ENCODE measurements at places on chromosomes 4 and X. TPM values are rescaled to one million over a fixed set of nuclear protein-coding genes. Genes with fewer than 3 reads are reported as not detected.
A peak's percentile ranks its signal among the peaks of the same experiment; 100 is the strongest.

DNA sequence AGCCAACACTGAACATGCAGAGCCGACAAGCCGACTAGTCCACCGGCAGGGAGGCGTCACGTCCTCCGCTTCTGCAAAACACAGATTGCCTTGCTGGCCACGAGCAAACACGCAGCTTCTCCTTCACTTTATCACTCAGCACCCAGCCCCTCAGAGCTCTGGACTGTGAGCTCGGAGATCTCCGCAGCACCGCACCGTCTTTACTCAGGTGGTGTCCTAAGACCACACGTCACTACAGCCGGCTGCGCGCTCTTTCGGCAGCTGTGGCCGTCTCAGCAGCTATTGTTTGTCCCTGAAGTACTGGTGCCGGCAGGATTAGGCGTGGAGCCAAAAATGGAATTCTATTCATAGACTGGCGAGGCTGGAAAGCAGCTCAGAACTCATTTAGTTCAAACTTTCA, 72.0 kb downstream of the FAT1 start:
- no peak for DNase-seq

- DNase-seq = no peak
Observed at GRCh38 chr4:130143656-130144055, 1047.7 kb downstream of the C4orf33 start.

- no peak for DNase-seq
Observed at GRCh38 chr4:109184491-109184961, 117.9 kb downstream of the COL25A1 start.

DNA sequence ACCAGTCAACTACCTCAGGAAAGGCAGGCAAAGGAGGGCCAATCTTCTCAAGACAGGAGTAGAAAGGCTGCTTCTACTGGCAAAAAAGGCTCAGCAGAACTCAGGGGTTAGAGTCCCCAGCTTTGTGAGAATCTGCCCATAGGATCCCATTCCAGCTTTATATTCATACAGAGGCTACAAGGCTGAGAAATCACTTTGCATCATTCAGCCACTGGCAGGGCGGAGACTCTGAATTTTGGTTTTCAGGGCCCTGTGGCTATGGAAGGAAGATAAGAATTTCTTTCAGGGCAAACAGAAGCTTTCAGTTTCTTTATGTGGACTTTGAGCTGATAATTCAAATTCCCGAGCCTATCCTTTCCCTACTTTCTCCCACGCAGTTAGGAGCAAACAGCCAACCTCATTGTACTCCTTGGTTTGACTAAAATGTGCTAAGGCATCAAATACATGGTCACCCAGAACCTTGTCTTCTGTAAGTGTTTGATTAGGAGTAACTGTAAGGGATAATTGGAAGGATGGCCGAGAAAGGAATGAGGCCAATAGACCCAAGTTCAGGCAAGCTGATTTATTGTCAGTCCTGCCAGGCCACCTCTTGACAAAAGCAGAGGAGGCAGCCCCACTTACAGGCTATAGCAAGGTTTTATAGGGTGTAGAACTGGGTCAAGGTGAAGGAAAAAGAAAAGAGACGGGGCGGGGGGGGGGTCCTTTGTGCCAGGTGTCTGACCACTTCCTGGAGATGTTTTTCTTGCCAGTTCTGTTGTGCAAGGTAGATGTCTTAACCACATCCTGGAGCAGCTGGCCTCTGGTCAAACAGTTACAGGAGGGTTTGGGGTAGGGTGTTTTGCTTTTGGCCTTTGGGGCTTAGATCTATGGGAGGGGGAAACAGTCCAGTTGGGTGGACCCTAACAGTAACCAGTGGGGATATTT, 165.3 kb upstream of the PPP1R2C start:
- no peak for DNase-seq

- DNase-seq = peak; percentile 50
Observed at GRCh38 chrX:119605464-119606279, 552 bp downstream of the NKRF start.

DNA sequence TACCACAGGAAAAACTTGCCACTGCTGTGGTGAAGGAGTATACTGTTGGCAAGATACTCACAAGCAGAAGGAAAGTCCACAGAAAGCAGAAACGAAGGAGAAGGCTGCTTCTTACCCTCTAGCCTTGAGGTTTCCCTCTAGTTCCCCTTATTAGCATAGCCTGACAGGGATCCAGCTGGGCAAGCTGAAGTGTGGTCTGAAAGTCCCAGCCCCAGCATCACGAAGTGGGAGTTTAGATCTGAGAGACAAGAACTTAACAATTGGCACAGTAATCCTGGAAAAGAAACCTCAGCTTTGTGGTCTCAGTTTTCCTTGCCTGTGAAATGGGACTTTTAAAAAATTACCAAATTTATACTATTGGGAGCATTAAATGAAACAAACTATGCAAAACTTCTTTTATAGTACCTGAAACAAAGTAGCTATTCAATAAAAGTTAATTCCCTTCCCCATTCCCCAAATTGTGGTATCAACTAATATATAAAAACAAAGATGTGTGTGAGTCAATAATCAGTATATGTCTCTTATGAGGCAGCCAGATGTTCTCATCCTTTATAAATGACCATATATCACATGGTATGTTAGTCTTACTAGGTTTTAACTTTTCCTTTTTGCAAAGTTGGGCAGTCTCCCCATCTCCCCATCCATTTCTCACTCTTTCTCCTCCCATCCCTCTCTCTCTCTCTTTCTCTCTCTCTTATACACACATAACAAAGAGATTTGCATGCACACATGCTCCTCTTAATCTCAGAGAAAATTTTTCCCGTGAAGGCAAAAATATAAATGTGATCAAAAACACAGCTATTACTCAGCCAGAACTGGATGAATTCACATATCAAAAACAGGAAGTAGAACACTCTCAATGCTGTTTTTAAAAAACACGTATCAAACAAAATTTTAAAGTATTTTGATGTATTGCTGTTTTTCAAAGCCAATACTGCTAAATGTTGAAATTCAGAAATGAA, 57.8 kb downstream of the SCFD2 start:
- DNase-seq = no peak

- DNase-seq = no peak
Observed at GRCh38 chr4:26953770-26954423, 93.3 kb downstream of the STIM2 start.

DNA sequence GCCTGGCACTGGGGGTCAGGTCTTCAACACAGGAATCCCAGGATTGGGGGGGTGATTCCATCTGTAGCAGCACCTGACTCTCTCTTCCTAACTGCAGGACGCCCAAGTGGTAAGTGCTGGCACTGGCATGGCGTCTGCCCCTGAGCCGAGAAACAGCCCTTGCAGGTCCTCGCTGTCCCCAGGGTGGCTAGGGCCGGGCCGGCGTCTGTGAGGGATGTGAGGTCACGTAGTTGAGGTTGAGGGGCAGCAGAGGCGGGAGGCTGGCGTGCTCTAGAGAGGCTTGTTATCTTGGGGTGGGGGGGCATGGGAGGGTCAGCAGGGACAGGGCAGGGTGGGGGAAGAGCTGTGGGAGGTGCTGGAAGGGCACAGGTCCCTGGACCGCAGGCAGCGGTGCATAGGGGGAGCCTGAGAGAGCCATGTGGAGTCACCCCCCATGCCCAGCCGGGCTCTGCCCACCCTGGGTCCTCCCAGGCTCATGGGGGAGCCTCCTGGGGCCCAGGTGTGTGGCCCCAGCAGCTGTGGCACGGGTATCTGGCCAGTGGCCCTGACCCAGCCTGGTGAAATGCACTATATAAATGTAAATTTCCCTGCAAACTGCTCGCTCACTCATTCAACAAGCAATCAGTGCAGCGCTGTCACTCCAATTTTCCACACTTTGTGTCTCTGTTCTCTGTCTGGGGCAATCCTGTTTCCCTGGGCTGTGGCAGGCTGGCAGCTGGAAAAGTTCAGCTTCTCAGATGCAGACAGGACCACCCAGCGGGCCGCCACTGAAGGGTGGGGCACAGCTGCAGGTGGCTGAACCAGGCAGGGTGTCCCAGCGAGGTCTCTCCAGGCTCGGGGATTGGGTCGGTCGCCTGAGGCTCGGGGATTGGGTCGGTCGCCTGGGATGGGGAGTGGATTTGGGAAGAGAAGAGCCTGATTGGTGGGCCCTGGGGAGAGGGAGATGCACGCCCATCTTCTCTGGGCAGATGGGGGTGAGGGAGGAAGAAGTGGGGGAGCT, 102.2 kb upstream of the NKX1-1 start:
- no peak for DNase-seq

DNA sequence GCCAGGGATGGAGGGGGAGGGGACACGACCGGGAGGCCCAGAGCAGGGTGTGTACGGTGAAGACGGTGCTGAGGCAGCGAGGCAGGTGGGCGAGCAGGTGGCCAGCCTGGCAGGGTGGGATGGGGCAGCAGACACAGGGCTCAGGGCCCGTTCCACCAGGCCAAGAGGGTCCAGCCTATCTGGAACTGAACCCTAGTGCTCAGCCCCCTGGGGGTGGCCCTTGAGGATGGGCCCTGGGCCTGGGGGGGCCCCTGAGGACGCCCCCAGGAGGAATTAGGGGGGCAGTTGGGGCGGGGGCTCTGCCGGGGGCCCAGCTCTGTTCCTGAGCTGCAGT, 3.0 kb upstream of the HGFAC start:
- DNase-seq = no peak

- DNase-seq = no peak
Observed at GRCh38 chrX:133335027-133335426, 80.3 kb downstream of the GPC4 start.

DNA sequence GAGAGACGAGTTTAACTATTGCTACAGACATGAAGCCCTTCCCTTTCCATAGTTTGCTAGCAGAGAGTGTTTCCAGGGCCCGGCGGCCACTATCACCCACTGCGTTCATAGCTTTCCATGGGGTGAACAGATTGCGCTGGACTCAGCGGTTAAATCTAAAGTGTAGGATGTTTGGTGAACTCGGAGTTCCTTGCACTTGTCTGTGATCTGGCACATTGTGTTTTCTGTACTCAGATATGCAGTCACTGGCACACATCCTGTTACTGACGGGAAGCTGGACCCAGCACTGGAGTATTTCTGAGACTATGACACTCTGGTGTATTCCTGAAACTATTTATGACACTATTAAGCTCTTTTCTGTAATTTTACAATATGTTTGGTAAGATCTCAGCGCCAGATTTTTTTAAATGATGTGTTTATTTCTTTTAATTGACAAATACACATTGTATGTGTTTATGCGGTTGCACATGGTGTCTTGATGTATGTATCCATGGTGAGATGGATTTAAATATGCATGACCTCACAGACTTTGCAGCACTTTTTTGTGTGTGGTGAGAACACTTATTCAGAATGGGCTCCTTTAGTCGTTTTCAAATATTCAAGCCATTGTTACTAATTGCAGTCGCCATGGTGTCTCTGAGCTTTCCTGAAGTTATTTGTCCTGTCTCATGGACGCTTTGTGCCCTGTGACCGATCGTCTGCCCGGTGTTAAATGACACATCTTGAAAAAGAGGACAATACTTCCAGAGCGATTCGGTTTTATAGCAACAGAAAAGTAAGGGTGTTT, 14.1 kb downstream of the CD99 start:
- no peak for DNase-seq

- DNase-seq = no peak
Observed at GRCh38 chr4:56575820-56576429, 70.3 kb downstream of the ARL9 start.

DNA sequence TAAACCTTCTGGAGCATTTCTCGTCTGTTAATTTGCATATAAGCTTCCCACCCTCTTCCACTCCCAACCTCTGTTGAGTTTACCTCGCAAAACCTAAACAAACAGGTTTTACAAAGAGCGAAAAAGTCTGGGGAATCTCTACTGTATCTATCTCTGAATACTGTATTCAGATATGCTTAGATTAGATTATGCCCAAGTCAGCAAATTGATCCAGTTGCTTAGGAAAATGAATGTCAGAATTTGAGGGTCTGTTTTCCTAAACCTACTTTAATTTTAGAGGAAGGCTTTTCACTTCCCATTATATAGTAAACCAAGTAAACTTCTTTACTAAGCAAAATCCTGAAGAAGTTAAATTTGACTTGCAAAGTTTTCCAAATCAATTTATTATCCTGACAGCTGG, 6.7 kb downstream of the CCNA2 start:
- DNase-seq = no peak

Gene BEX1
- 0.43 TPM for total RNA-seq

Gene TXK
- 1.1 TPM for total RNA-seq
